ENCODE measurements at places on chromosomes 7 and 10. TPM values are rescaled to one million over a fixed set of nuclear protein-coding genes. Genes with fewer than 3 reads are reported as not detected.
A peak's percentile ranks its signal among the peaks of the same experiment; 100 is the strongest.

Gene OLAH
- total RNA-seq = not detected

Gene ZNF736
- total RNA-seq = 38.2 TPM

GRCh38 chr7:135817583-135817982 lies 69.0 kb upstream of the FAM180A start:
- DNase-seq = no peak

DNA sequence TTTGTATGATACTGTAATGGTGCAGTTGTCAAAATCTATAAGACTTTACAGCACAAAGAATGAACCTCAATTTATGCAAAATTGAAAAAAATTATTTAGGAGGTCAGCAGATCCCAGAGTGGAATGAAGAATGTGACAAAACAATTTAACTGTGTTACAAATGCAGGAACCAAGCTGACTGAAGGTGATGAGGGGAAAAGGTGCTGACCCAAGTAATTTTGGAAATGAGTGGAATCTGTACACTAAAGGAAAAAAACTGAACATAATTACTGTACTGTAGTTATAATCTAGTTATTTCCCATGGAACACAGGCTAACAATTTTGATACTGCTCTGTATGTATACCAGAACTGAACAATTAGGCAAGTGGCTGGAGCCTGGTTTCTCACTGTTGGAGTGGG lies 31.2 kb upstream of the ZCCHC24 start:
- DNase-seq = no peak

Gene FAM221A
- 12.9 TPM for total RNA-seq

Gene TMEM236
- total RNA-seq = 1.3 TPM

- peak; percentile 31 for DNase-seq
Observed at GRCh38 chr7:27453702-27454405, 208.8 kb downstream of the HIBADH start.

GRCh38 chr7:43674559-43675436 lies 54.5 kb downstream of the COA1 start:
- no peak for DNase-seq

DNA sequence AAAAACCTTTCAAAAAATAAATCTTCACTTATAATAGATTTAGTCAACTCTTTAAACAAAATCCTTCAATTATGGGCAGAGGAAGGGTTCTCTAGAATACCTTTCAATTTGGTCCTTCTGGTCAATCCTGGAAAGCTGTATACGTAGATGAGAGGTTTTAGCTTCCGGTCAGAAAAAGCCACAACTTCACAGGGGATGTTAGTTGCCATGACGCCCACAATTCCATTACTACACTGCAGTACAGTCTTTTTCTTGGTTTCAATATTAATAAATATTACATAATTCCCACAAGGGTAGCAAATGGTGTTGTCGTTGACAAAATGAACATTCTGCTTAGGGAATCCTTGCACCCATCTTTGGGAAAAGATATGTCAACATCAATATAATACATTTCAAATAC lies 1.7 kb downstream of the CFAP43 start:
- DNase-seq = no peak

- no peak for DNase-seq
Observed at GRCh38 chr10:14383266-14383665, 52.5 kb upstream of the FRMD4A start.

- DNase-seq = no peak
Observed at GRCh38 chr7:55059021-55059420, 40.2 kb downstream of the EGFR start.

Gene IDI2
- not detected for total RNA-seq

GRCh38 chr7:3312583-3312982 lies 11.5 kb downstream of the SDK1 start:
- no peak for DNase-seq

Gene CAMK2B
- total RNA-seq = 7.0 TPM

Gene CYP17A1
- total RNA-seq = 12.6 TPM

GRCh38 chr7:129923709-129924108 lies 29.1 kb downstream of the UBE2H start:
- peak; percentile 14 for DNase-seq

GRCh38 chr7:36862771-36863261 lies 138.5 kb upstream of the AOAH start:
- no peak for DNase-seq

GRCh38 chr10:110600487-110601101 lies 33.1 kb downstream of the SMC3 start:
- peak; percentile 21 for DNase-seq

Gene VSIR
- 20.5 TPM for total RNA-seq

DNA sequence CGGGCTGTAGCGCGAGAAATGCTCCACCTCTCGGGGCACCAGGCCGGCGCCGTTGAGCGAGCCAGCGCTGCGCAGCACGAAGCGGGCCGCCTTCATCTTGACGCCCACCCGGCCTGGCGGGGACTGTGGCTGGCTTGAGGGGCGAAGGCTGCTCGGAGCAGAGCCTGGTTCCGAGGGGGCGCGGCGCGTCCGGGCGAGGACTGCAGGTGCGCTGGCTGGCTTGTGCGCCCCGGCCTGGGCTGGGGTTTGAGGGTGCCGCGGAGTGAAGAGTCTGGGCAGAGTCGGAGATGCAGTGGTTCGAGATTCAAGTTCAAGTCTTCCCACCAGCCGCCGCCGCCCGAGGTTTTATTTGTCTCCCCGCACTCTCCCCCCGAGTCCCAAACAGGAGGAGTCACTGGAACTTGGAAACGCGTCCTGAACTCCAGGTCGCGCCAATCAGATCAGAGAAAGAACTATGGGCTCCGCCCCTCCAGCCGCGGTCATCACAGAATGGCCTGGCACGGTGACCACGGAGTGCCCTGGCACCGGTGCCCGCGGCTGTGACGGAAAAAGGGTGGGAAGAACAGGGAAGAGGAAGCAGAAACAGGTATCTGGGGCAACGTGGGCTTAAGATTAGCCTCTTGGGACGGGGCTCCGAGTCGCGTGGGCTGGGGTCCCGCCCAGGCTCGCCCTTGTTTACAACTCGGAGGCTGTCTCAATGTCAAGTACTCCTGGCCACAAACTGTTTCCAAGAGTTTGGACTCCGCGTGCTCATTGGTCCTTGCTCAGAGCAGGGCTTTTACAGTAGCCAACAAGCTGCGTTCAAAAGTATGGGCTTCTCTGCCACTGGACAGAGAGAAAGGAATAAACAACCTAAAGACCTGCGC lies at the start of gene PDK4:
Gene PDK4 (minus strand): TSS at position 319 of the 866 bp plus-strand sequence. CDS start 223 bp downstream, at position 96.
- DNase-seq = peak; percentile 97

Gene ALOX5
- 12.5 TPM for total RNA-seq

DNA sequence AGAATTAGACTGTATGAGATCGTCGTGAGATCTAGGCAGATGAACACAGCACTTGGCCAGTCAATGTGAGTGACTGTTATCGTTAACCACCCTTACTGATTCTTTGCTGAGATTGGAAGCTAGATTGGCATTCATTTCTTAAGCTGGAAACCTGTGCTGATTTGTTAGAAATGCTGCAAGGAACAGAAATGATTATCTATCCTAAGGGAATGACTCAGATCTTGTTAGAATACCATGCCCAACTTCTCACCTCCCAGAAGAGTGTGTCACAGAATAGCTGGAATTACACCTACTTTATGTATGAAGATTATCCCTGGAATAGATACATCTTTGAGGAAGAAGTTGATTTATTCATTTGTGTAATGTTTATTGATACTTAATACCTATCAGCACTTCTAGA lies 275.2 kb downstream of the AUTS2 start:
- DNase-seq = no peak

Gene IPMK
- 8.9 TPM for total RNA-seq

DNA sequence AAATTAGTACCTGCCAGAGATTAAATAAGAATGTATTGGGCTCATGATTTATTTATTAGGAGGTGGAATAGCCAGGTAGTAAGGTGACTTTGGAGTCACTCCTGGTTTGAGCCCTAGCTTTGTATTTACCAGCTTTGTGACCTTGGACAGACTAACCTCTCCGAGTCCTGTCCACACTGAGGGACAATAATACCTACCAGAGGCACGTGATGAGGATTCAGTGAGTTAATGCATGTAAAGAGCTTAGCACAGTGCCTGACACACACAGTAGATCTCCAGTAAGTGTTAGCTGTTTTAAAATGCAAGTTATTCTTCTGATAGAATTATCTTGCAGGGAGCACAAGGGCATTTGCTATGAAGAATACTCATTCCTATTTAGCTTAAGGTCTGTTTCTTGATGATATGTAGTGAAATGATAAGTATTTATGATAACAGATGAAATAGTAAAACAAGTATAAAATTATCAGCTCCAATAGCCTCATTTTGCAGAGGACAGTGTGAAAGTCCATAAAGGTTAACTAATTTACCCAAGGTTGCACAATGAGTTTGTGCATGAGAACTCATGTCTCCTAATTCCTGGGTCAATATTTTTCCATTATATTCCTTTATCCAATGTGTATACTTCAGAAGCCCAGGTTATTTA lies 36.4 kb downstream of the RABGEF1 start:
- DNase-seq = no peak

Gene TMEM176B
- 10.4 TPM for total RNA-seq

DNA sequence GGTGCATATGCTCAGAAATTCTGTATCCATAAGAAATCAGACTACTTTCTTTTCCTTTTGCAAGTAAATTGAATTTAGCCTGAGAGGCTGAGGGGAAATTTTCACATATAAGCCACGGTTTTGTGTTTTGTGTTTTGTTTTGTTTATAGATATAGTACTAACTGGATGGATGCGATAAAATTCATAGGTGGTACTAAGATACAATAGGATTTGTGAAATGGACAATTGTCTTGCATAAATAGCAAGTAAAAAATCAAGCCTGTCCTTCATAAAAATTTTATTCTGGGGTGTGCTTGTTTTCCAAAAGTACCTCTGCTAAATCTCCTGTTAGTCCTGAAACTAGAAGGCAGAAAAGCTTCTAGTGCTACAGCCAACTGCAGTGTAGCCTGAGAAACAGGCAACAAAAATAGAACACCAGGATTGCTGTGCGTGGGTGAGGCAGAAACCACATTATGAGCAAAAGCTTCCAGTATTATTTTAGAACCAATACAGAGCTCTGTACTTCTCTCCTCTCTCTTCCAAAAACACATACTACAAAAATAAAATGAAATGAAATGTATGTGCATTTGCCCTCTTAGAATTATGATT lies 634 bp upstream of the HDAC9 start:
- DNase-seq = peak; percentile 27

GRCh38 chr10:75717126-75717916 lies 285.9 kb downstream of the LRMDA start:
- DNase-seq = no peak

Measured in thyroid gland (tissue), 4 donors.